Spleen (tissue), 13 donors: ENCODE measurements at places on chromosomes 4 and X.
A peak's percentile ranks its signal among the peaks of the same experiment; 100 is the strongest.

DNA sequence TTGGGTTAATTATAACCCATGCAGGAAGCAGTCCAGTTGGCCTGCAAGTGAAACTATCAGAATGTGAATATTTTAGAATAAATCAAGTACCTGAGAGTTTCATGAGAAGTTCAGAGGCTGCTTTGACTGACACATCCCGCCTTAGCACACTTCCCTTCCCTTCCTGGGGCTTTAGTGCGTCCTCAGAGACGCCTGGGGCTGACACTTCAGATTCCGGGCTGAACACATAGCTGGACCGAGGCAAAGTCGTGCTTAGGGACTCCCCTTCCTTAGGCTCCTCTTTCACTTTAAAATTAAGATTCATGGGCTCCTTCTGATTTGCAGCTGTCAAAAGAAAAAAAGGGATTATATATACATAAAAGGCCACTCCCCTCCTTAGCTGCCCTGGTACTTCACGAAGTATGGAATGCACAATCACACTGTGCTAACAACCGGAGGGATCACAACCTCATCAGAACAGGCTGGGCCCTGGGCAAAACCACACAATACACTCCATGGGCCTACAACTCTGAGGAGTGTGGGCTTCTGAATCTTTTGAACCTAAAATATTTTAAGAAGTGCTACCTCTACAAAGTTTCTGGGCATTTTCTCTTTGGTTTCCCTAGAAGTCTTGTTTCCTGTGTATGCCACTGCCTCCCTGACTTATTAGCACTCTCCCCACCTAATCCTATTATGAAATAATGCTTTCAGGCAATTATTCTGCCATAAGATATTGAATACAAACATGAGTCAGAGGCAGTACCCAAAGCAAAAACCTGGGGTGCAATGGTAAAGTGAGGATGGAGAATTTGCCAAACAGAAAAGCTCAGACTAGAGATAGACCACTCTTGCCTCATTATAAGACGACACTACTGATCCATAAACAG, 68.2 kb downstream of the ZNF827 start:
- DNase-seq = no peak

DNA sequence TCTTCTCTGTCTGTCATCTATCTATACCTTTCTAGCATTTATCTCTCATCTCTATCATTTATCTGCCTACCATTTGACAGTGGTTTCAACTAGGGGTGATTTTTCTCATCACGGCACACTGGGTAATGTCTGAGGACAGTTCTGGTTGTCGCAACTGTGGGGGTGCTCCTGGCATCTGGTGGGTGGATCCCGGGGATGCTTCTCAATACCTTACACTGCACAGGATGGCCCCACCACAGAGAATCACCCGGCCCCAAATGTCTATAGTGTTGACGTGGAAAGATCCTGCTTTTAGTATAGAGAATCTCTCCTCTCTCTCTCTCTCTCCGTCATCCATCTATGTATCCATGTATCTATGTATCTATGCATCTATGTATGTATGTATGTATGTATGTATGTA, 7.2 kb downstream of the P2RY8 start:
- DNase-seq = no peak

DNA sequence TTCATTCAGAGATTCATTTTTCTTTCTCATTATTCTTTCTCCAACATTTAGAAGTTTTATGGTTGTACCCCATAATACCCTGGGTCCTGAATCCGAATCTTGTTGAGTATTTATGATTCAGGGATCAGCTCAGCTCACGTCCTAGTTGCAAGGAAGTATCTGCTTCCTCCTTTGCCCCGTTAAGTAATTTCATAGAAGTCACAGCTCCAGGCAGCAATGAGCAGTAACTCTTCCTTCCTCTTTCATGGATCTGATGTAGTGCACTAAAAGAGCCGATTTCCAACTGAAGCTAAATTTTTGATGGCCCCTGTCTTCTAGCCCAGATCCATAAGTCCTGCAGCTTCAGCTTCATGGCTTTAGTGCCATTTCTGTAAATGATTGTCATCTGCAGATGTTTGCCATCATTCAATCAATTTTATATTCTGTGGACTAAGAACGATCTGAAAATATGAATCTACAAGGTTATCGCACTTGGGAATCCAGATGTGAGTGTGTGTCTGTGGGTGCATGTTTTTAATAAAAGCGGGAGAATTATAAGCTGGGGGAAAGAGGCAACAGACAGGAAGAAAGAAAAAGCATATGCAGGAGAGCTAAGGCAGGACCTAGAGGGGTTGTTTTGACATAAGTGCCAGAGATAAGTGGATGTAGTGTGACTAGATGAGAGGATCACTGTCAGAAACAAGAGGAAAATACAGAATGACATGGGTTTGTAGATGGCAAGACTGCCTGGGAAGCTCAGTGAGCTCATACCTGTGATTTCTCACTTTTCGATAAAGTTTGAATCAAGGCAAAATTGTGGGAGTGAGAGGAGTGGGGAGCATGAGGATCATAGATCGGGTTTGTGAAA, 17.5 kb downstream of the VEGFD start:
- no peak for DNase-seq

DNA sequence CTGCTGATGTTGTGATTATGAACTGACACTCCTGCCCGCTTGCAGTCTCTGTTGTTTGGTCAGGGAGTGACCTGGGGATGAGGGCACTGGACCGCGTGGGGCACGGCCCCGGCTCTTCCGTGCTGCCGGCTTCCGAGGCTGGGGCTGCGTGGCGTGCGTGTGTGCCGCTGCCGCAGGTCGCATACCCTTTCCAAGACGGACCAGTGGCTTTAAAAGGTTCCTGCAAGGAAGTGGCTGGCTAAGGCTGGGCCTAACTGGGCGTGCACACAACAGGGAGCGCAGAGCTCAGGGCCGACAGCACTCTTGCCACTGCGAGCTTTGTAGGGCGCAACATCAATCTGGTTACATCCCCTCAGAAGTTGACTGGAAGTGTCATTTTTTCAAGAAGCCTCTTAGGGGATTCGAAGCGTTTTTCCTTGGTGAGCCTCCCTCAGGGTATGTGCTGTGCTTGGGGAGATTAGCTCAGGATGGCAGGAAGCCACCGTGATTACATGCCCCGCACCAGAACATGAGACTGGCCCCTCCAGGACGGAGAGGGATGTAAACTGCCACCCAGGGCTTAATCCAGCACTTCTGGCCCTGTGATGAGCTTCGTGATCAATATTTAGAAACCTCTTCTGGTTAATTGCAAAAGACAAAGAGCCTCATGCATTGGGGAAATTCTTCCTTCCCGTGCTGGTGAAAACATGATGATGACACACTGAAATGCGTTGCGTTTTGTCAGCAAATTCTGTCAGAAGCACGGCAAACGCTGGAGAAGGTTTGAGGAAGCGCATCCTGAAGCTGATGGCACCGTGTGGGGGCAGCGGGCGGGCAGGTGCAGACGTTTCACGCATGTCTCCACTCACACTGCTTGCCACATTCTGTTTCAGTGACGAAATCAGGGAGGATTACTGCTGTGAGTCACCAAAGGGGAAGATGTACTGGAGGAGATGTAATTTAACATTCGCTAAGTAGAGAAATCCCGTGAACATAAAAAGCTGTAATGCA, 11.1 kb downstream of the MAEA start:
- peak; percentile 90 for DNase-seq

- DNase-seq = peak; percentile 79
Measured at GRCh38 chrX:18354369-18355223, at the start of gene SCML2. TSS of gene SCML2 (minus strand) at chrX:18354688. CDS start at chrX:18334071, 20,617 bp downstream.
